ENCODE measurements at places on chromosomes 1 and 21. TPM values are rescaled to one million over a fixed set of nuclear protein-coding genes. Genes with fewer than 3 reads are reported as not detected.

The PBX1 gene
- total RNA-seq: 257 TPM

The FGGY gene
- 18.8 TPM for total RNA-seq

DNA sequence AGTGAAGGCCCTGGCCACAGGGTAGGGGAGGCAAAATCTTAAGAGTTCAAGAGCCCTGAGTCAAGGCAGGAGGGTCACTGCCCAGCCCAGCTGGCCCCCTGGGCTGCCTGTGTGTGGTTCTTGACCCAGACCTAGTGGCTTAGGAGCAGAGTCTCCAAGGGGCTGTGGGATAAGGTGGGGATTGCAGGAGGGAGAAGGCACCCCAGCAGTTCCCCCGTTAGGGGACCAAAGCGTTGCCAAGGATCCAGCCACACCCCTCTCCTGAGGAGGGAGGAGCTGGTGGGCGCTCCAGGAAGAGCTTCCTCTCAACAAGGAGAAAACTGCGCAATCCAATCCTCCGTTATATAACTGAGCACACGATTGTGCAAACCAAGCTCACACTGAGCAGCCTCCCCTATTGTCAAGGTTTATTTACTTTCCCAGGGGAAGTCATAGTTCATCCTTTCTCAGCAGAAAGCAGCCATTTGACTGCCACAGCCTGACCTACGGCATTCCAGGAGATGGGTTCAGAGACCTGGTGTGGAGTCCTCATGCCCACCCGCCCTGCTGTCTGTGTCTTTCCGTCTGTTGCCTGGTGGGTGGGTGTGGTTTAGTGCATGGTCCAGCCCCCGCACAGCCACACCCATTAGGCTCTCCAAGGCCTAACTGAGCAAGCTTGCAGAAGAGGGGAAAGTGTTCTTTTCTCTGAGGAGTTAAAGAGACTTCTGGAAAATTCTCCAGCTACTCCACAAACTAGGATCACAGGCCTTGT lies 3.5 kb downstream of the EPHX1 start:
- DNase-seq: no peak

GRCh38 chr1:115545791-115546733 lies 95.7 kb upstream of the VANGL1 start:
- DNase-seq: no peak

- no peak for DNase-seq
Measured at GRCh38 chr1:204834752-204835151, 35.9 kb upstream of the NFASC start.

DNA sequence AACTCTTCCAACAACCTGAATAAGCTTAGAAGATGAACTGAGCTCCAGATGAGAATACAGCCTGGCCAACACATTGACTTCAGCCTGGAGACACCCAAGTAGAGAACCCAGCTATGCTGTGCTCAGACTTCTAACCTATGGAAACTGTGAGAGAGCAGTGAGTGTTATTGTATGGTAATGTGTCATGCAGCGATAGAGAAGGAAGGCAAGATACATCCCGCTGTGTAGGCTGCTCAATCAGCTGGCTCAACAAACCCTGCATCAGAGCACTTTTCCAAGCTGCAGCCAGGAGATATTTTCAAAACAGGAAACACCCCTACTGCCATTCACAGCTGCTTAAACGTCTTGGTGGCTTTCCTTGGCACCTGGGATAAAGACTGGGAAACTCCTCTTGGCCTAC lies 321.3 kb downstream of the SIPA1L2 start:
- DNase-seq: no peak

DNA sequence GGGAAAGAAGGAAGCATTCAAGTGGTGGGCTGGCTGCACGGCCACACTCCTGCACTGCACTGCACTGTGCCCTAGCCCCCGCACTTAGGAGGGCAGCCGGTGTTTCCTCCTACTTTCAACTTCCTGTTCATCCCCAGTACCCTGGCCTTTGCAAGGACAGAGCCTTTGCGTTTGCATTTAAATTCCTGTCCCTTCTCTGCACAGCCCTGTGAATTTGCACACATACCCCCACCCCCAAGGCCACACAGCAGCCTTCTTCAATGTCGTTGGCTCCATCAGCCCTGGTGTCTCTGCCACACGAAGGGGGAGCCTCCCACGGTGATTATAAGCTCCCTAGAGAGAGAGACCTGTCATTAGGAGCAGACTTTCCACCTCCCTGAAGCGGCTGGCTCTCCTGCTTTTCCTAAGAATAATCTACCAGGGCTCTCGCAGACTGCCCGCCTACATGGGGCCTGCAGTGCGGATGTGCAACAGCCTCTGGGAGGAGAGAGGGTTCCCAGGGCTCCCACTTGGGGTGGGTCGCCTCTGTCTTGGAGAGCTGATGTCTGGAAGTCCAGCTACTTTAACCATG lies 13.2 kb upstream of the SLC45A3 start:
- no peak for DNase-seq

- DNase-seq: no peak
Measured at GRCh38 chr1:43881415-43881814, 52.2 kb upstream of the ARTN start.

All from type B pancreatic cell (in vitro differentiated cells).